Epithelial cell of proximal tubule (primary cell): ENCODE measurements at places on chromosomes 12 and 14. TPM values are rescaled to one million over a fixed set of nuclear protein-coding genes. Genes with fewer than 3 reads are reported as not detected.
A peak's percentile ranks its signal among the peaks of the same experiment; 100 is the strongest.

DNA sequence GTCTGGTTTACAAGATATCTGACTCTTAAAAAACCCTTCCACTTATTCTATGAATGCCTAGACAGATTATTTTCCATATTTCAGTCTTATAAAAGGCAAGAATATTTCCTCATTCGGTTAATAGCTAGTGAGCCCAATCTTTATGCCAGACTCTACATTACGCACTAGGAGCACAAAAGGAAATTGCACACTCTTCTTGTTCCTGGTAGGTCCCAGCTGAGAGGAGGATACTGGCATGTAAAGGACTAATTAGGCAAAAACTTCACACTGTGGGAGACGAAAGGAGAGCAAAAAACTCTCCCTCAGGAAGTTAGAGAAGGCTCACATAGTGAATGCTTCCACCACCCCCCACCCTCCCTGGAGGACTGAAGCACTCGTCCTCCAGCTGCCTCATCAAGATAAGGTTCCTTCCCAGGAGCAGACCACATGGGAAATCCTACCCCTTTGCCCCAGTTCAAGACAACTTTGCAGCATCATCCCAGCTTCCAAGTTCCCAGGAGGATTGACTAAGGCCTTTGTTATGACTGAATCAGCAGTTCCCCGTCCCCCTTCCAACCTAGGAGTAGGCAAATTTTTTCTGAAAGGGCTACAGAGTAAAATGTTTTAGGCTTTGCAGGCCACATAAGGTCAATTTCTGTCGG lies 14.5 kb downstream of the CAPZA3 start:
- DNase-seq: peak; percentile 15

DNA sequence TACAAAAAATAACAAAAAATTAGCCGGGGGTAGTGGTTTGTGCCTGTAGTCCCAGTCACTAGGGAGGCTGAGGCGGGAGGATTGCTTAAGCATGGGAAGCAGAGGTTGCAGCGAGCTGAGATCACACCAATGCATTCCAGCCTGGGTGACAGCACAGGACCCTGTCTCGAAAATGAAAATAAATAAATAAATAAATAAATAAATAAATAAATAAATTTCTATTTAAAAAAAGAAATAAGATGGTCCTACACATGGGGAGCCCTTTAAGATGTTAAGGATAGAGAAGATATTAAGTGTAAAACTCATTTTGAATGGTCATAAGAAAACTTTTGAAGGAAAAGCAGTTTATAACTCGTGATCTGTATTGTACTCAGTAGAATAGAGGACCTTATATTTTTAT lies 8.2 kb upstream of the MRPL42 start:
- no peak for DNase-seq

The ASB8 gene
- 8.6 and 13.6 TPM in 2 replicates for total RNA-seq

DNA sequence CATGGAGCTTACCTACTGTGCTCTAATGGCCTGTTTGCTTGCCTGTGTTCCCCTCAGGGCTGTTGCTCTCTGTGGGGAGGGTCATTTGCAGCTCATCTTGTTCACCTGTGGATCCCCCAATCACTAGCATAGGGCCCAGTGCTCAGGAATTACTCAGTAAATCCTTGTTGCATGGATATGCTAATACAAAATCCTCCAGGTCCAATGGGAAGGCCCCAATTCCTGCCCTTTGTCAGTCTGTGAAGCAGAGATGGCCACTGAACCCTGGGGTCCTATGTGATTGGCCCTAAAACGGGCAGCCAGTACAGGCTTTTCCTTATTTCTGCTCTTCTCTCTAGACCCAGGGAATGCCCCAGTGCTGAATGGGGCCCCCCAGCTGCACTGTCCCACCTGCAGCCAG lies 44.1 kb downstream of the FOS start:
- no peak for DNase-seq

The TNFAIP2 gene
- 58.5 and 155 TPM in 2 replicates for total RNA-seq

- no peak for DNase-seq
Measured at GRCh38 chr14:50350975-50351374, 38.9 kb downstream of the DMAC2L start.
